ENCODE measurements at places on chromosomes 7 and 10.

DNA sequence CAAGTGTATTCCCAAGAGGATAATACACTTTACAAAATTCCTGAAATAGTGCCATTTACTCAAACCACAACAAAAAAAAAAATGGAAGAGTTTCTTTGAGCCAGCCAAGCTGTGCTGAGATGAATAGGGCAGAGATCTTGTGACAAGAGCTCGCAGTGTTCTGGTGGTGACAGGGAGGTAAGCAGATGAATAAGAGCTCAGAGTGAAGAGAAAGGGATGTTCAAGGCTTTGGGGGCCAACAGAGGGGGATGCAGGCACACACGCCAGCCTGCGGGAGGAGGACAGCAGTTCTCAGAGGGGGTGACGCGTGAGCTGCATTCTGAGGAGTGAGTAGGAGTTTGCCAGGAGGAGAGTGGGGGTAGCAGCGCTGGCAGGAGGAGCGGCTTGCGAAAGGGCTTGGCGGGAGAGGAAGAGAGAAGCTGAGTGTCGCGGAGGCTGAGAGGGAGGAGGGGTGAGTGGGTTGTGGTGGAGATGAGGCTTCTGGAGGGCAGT, 194.4 kb upstream of the IMMP2L start:
- DNase-seq: no peak

DNA sequence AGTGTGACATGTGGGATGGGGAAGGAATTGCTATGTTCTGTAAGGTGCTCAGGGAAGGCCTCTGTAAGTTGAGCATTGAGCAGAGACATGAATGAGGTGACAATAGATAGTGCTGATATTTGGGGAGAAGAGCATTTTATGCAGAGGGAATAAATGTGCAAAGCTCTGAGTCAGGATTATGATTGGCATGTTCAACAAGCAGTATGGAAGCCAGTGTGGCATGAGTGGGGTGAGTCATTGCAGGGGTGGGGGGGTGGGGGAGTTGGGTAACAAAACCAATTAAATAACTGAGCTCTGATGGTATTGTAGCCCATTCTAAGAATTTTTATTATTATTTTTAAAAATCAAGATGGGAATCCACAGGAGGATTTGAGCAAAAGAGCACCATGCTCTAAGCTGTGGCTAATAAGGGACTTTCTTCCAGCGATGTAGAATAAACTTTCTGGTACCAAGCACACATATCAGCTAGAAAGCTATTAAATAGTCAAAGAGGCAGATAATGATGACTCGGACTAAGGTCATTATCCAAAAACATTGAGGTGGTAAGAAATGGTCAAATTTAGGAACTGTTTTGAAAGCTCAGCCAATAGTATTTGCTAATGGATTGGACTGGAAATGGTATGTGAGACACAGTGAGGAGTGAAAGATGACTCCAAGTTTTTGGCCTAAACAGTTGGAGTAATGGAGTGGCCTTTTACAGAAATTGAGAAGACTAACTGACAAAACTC, 96.4 kb downstream of the PRKG1 start:
- DNase-seq: no peak

GRCh38 chr7:37920849-37921805, 687 bp downstream of the EPDR1 start:
- no peak for DNase-seq

DNA sequence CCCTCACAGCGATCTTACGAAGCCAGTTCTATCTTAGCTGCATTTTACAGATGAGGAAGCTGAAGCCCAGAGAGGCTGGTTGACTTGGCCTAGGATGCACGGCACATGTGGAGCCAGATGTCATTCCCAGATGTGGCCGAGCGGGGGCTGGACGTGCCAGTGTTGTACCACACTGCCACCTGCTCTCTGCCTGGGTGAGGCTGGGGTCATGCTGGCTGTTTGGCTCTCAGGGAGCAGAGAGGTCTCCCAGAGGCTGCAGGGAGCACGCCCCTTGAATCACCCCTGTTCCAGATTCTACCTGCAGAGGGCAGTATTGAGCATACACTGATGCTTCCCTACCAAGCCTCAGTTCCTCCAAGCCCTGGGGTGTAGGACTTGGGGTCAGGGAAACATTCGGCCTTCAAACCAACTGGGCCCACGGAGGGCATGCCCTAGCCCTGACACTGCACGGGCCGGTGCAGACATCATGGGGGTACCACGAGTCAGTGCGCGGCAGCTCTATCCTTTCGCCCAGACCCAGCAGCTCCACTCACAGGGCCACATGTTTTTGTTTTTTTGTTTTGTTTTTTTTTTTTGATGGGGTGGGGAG, 3.8 kb upstream of the GTF2IRD1 start:
- peak; percentile 44 for DNase-seq

GRCh38 chr7:115087437-115087836, 165.5 kb downstream of the MDFIC start:
- DNase-seq: no peak
